Hair follicular keratinocyte (primary cell): ENCODE measurements at places on chromosomes 7 and 10. TPM values are rescaled to one million over a fixed set of nuclear protein-coding genes. Genes with fewer than 3 reads are reported as not detected.

ETV1 gene
- 3.8 and 15.3 TPM in 2 replicates for total RNA-seq

AGFG2 gene
- total RNA-seq = 4.5 and 13.3 TPM in 2 replicates

TMEM273 gene
- total RNA-seq = not detected in 2 replicates

HOXA6 gene
- total RNA-seq = 1.4 TPM in 1 of 2 replicates, not detected in the other

OPN1SW gene
- not detected in 2 replicates for total RNA-seq

TMEM243 gene
- 31.5 and 36.6 TPM in 2 replicates for total RNA-seq

C10orf95 gene
- 3.2 and 7.7 TPM in 2 replicates for total RNA-seq

KIF11 gene
- total RNA-seq = 8.4 and 25.1 TPM in 2 replicates

GPER1 gene
- under 0.01 TPM in 1 of 2 replicates, not detected in the other for total RNA-seq

TMEM184A gene
- 0.34 and 0.39 TPM in 2 replicates for total RNA-seq

CYP2C18 gene
- not detected in 2 replicates for total RNA-seq

THAP5 gene
- total RNA-seq = 20.8 and 21.5 TPM in 2 replicates

EPO gene
- not detected in 2 replicates for total RNA-seq

HABP2 gene
- not detected in 2 replicates for total RNA-seq

SLC16A12 gene
- not detected in 2 replicates for total RNA-seq

RNF148 gene
- total RNA-seq = not detected in 2 replicates

GJD4 gene
- total RNA-seq = not detected in 2 replicates

PRR15 gene
- 2.7 and 6.3 TPM in 2 replicates for total RNA-seq

ANLN gene
- total RNA-seq = 34.1 and 102 TPM in 2 replicates

TAS2R3 gene
- 0.16 TPM in 1 of 2 replicates, not detected in the other for total RNA-seq

DLX6 gene
- total RNA-seq = 0.15 TPM in 1 of 2 replicates, not detected in the other

PALS2 gene
- total RNA-seq = 10.1 and 10.8 TPM in 2 replicates

KCNH2 gene
- total RNA-seq = not detected in 2 replicates

SERPINE1 gene
- 244 and 431 TPM in 2 replicates for total RNA-seq

PIK3CG gene
- not detected in 2 replicates for total RNA-seq

OR2A12 gene
- not detected in 2 replicates for total RNA-seq

ANXA7 gene
- total RNA-seq = 109 and 116 TPM in 2 replicates

FAM25G gene
- total RNA-seq = 15.6 and 21.2 TPM in 2 replicates
